Hepatocyte (in vitro differentiated cells): ENCODE measurements at places on chromosomes 13 and 19. TPM values are rescaled to one million over a fixed set of nuclear protein-coding genes. Genes with fewer than 3 reads are reported as not detected.

DNA sequence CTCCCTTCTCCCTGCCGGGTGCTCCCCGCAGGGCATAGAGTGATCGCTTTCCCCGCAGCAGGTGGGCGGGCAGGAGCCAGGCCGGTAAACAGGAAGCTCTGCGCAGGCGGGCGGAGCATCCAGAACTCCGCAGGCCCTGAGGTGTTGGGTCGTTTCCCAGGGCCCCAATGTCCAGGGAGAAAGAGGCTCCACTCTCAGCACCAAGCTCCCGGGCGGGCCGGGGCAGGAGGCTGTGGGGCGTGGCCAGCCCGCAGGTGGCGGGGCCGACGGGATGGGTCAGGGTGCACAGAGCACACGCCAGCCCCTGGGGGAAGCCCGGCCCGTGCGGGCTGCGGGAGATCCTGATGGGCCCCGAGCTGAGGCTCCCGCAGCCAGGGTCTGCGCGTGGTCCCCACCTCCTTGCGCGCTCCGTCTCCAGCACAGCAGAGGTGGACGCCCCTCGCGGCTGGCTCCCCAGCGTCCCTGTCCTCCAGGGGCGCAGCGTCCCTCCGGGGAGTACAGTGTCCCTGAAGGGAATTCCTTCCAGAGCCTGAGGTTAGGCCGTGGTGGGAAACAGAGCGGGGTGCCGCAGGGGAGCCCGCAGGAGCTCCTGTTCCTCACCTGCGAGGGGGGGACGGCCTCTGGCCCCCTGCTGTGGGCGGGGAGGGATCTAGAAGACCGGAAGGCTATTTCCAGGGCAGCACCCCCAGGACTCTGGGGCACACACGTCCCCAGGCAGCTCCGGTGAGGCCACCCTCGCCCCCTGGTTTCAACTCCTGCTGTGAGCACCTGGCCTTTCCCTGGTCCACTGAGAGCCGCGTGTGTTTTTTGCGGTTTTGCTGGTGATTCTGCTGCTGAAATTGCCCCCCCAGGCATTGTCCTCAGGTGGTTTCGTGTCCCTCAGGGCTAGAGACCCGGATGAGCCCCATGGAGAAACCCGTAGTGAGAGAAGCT is 12.2 kb downstream of the PIP5K1C start:
- H3K4me1 ChIP-seq = peaks cover 22% of the 10 kb centered on the region
- no peak overlapping the region for H3K4me3 ChIP-seq
- DNase-seq = peak; percentile 58
- no peaks in the 10 kb centered on the region for H3K27me3 ChIP-seq
- H3K27ac ChIP-seq = peak overlapping the region; percentile 8

- H3K27ac ChIP-seq = no peak overlapping the region
- no peaks in the 10 kb centered on the region for H3K27me3 ChIP-seq
- DNase-seq = no peak
- no peak overlapping the region for H3K4me3 ChIP-seq
- no peaks in the 10 kb centered on the region for H3K36me3 ChIP-seq
- H3K4me1 ChIP-seq = no peaks in the 10 kb centered on the region
Measured at GRCh38 chr19:35206379-35206778, 22.2 kb downstream of the FAM187B start.

GRCh38 chr13:104650431-104650830 is 1584.2 kb upstream of the SLC10A2 start:
- no peak overlapping the region for H3K27ac ChIP-seq
- H3K4me3 ChIP-seq = no peak overlapping the region
- H3K27me3 ChIP-seq = no peaks in the 10 kb centered on the region
- DNase-seq = no peak
- no peaks in the 10 kb centered on the region for H3K36me3 ChIP-seq
- no peaks in the 10 kb centered on the region for H3K4me1 ChIP-seq

- H3K4me3 ChIP-seq = no peak overlapping the region
- no peaks in the 10 kb centered on the region for H3K36me3 ChIP-seq
- no peaks in the 10 kb centered on the region for H3K27me3 ChIP-seq
- no peaks in the 10 kb centered on the region for H3K4me1 ChIP-seq
- peak; percentile 86 for DNase-seq
Measured at GRCh38 chr19:46546194-46546896, 50.7 kb upstream of the PNMA8B start.

- DNase-seq = no peak
- no peaks in the 10 kb centered on the region for H3K36me3 ChIP-seq
- no peak overlapping the region for H3K4me3 ChIP-seq
- no peaks in the 10 kb centered on the region for H3K27me3 ChIP-seq
Measured at GRCh38 chr13:33764716-33765115, 53.2 kb upstream of the RFC3 start.

GRCh38 chr19:24074720-24075454 is 12.1 kb upstream of the ZNF254 start:
- peaks cover 4% of the 10 kb centered on the region for H3K4me1 ChIP-seq
- no peaks in the 10 kb centered on the region for H3K36me3 ChIP-seq
- no peak overlapping the region for H3K27ac ChIP-seq
- no peak overlapping the region for H3K4me3 ChIP-seq
- no peak for DNase-seq

DNA sequence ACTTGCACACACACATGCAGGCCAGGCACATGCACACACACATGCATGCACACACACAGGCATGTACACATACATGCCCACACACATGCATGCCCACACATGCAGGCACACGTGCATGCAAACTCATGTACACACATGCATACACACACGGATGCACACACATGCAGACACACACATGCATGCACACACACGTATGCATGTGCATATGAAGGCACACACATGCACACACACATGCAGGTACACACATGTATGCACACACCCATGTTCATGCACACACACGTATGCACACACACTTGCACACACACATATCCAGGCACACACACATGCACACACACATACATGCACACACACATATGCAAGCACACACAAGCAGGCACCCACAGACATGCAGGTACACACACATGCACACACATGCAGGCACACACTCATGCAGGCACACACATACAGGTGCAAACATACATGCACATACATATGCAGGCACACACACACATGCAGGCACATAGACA is 278.1 kb downstream of the LHFPL6 start:
- no peak overlapping the region for H3K4me3 ChIP-seq
- no peaks in the 10 kb centered on the region for H3K36me3 ChIP-seq
- no peak overlapping the region for H3K27ac ChIP-seq
- H3K4me1 ChIP-seq = no peaks in the 10 kb centered on the region

DNA sequence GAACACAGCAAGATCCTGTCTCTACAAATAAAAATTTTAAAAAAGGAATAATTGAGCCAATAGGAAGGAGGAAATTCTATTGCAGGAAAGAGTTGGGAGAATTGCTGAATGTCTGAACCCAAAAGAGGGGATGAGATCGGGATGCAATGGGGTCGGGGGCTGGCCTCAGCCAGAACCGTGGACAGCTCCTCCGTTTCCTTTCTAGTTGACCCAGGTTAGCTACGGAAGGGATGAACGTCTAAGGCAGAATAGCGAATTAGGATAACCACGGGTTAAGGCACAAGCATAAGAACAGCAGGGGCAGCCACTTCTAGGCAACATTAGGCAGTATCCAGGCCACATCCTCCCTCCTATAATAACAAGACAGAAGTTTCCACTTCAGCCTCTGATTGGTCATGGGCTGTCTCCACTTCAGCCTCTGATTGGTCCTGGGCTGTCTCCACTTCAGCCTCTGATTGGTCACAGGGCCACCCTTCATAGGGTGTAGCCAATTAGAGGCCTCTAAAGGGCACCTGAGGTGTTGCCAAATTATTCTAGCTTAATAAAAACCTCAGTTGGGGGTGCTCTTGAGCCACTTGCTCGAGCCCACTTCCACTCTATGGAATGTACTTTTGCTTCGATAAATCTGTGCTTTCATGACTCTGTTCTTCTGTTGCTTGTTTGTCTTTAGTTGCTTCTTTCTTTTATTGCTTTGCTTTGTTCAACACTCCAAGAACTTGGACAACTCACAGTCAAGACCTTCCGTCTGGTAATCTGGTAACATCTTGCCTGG is 24.9 kb upstream of the TPM4 start:
- H3K36me3 ChIP-seq = no peaks in the 10 kb centered on the region
- DNase-seq = no peak
- no peaks in the 10 kb centered on the region for H3K4me1 ChIP-seq
- no peaks in the 10 kb centered on the region for H3K27me3 ChIP-seq

DNA sequence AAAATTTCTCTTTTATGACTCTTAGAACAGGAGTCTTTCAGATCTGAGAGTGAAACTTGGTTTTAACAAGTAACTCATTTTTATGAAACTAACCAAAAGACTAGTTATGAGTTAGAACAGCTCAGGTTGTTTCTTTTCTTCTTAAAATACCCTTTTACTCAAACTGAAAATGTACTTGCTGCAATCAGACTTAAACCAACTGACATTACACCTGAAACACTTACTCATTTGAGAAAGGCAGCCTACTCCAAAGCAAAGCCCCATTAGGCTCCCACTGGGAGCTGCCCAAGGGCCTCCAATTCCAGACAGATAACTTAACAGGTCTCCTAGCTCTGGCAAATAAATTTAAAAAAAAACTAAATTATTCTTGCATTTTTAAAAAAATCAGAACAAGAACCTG is 3.6 kb downstream of the FOXO1 start:
- H3K4me1 ChIP-seq = no peaks in the 10 kb centered on the region
- H3K4me3 ChIP-seq = peak overlapping the region; percentile 32
- peak overlapping the region; percentile 95 for H3K27ac ChIP-seq
- H3K36me3 ChIP-seq = no peaks in the 10 kb centered on the region
- H3K27me3 ChIP-seq = no peaks in the 10 kb centered on the region

- no peaks in the 10 kb centered on the region for H3K36me3 ChIP-seq
- no peak overlapping the region for H3K4me3 ChIP-seq
- H3K27ac ChIP-seq = no peak overlapping the region
- no peak for DNase-seq
- no peaks in the 10 kb centered on the region for H3K4me1 ChIP-seq
- H3K27me3 ChIP-seq = no peaks in the 10 kb centered on the region
Measured at GRCh38 chr13:53382008-53382407, 353.4 kb downstream of the OLFM4 start.

DNA sequence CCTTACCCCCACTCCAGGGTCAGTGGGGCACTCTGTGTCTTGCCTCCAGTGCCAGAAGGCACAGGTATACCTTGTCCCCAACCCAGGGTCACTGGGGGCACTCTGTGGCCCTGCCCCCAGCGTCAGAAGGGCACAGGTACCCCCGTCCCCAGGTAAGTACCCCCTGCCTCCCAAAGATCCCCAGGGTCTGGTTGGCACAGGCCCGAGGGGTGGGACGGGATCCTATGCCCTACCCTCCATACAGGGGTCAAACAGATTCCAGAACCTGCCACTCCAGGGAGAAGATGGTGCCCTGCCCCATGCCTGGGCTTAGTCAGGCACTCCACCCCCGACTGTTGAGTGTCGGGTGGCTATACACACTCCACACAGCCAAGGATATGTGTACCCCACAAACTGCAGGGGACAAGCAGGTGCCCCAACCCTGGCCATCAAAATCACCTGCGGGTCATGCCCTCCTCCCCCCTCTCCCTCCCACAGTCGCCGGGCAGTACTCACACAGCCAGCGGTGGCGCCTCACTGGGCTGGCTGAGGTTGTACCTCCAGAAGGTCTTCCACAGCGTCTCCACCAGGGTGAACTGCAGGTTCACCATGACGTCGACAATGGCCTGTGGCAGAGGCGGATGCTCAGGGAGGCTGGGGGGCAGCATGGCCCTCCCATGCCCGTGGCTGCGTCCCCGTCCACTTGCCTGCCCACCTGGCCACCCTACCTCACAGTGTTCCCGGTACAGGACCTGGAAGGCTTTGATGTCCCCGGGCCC is 13.8 kb downstream of the DCAF15 start:
- no peaks in the 10 kb centered on the region for H3K4me1 ChIP-seq
- peak; percentile 3 for DNase-seq
- no peak overlapping the region for H3K4me3 ChIP-seq
- H3K27ac ChIP-seq = no peak overlapping the region
- H3K27me3 ChIP-seq = no peaks in the 10 kb centered on the region
- no peaks in the 10 kb centered on the region for H3K36me3 ChIP-seq

GRCh38 chr13:85080691-85081090 is 718.5 kb downstream of the SLITRK6 start:
- no peak for DNase-seq
- H3K27ac ChIP-seq = no peak overlapping the region
- H3K36me3 ChIP-seq = no peaks in the 10 kb centered on the region
- H3K4me3 ChIP-seq = no peak overlapping the region
- H3K4me1 ChIP-seq = no peaks in the 10 kb centered on the region
- H3K27me3 ChIP-seq = no peaks in the 10 kb centered on the region

DNA sequence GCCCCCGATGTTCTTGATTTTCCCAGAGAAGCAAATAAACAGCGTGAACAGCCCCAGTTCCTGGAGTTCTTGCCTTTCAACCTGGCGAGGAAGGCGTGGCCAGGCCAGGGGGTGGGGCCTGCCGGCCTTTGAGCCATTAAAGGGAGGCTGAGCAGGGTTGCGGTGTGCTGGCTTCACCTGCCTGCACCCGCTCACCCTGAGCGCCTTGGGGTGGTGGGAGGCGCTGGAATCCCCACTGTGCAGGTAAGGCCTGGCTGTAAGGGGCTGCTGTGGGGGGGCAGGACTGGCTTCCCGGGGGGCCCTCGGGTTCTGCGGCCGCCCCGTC is 2.7 kb upstream of the MISP start:
- no peak overlapping the region for H3K4me3 ChIP-seq
- peak overlapping the region; percentile 68 for H3K27ac ChIP-seq
- H3K4me1 ChIP-seq = peaks cover 12% of the 10 kb centered on the region
- peak; percentile 63 for DNase-seq
- H3K27me3 ChIP-seq = no peaks in the 10 kb centered on the region

DNA sequence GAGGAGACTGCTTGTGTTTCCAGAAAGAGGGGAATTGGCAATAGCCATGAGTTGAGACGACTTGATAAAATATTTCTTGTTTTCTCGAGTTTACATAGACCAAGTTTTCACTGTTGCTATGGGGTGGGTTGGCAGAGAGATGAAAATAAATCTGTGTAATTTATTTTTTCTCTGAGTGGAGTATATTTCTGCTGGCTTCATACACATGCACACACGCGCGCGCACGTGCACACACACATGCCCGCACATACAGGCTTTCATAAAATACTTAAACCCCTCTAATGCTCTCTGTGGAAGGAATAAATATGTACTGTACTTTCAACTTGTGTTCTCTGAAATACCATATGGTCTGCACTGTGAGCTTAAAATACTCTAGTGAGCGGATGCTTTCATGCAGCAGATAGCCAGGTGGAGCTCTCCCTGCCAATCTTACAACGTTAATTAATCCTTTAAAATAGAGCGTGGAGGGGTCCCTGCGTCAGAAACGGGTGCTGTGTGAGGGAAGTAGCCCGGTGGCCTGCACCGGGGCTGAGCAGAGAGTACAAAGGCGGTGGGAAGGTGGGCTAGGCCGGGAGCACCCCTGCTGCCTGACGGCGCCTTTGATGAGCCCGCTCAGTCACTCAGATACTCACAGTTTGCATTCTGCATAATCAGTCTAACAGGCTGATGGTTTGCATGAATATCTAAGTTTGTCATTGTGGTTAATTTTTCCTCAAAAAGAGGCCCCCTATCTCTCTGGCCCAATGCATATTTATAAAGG is 44.1 kb downstream of the CCNE1 start:
- no peak for DNase-seq
- no peak overlapping the region for H3K4me3 ChIP-seq
- H3K27ac ChIP-seq = no peak overlapping the region
- no peaks in the 10 kb centered on the region for H3K36me3 ChIP-seq
- peaks cover 3% of the 10 kb centered on the region for H3K4me1 ChIP-seq

GPR4 gene
- total RNA-seq = not detected in 2 replicates

ZNF439 gene
- 3.8 and 4.6 TPM in 2 replicates for total RNA-seq

ZNF444 gene
- 38.3 and 46.6 TPM in 2 replicates for total RNA-seq

ZNF66 gene
- 4.9 and 12.5 TPM in 2 replicates for total RNA-seq

TRAPPC2B gene
- 19.8 and 27.8 TPM in 2 replicates for total RNA-seq

COX7A1 gene
- total RNA-seq = not detected in 2 replicates
